ENCODE measurements at places on chromosomes 6 and 20.

DNA sequence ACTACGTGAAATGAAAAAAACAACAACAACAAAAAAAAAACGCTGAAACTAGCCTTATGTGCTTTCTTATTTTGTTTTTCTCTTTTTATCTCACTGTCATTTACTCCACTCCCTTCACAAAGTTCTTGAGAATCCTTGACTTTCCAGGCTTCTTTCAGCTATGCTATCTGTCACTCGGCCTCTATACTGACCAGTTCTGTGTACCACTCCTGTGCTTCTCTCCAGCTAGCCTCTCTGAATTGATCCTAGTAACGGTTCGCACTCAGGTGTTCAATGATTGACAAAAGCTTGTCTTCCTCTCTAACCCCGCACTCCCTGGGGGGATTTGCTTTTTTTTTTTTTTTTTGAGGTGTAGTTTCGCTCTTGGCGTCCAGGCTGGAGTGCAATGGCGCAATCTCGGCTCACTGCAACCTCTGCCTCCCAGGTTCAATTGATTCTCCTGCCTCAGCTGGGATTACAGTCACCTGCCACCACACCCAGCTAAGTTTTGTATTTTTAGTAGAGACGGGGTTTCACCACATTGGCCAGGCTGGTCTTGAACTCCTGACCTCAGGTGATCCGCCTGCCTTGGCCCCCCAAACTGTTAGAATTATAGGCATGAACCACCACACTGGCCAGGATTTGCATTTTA is 31.8 kb downstream of the MLIP start:
- no peak for DNase-seq

- no peak for DNase-seq
These were observed 112.7 kb downstream of the GJA1 start for GRCh38 chr6:121548131-121548530.

DNA sequence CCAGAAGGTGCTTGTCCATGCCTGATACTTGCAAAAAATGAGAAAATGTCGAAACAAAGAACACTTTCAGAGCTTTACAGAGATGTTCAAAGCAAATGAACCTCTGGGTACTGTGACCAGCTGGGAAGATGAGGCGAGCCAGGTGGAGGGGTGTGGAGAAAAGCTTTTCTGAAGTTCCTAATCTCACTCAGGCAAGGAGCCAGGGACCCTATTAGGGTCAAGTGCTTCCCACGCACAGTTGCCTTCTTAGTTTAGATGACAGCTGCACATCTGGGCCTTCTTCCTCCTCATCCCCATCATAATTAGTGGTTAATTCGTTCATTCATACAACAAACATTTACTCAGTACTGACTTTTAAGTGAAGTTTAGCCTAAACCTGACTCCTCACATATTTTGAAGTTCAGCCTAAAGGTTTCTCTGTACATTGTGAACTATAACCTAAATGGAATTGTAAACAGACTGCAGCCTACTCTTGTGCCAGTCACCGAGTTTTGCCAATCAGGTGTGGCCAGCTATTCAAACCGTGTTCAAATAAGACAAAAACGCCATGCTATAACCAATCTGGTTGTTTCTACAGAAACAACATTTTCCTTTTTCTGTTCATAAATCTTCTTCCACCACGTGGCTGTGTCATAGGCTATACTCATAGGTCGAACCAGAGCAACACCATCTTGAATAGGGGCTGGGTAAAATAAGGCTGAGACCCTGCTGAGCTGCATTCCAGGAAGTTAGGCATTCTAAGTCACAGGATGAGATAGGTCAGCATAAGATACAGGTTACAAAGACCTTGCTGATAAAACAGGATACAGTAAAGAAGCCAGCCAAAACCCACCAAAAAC is 19.3 kb upstream of the AHCY start:
- no peak for DNase-seq

DNA sequence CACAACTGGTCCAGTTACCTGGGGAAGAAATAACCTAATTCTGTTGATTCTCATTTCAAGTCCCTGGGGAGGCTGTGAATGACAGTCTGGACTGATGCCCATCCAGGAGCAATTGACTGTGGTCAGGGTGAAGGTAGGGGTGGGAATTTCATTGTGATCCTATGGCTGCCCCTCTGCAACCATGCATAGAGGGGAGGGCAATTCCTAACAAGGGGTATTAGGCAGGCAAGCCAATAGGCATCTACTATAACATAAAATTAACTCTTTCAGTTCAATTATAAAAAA is 44.0 kb upstream of the TRAM2 start:
- no peak for DNase-seq

GRCh38 chr6:2739335-2739734 is 11.4 kb downstream of the MYLK4 start:
- no peak for DNase-seq
